T-helper 17 cell (primary cell): ENCODE measurements at places on chromosomes 6 and 20.

DNA sequence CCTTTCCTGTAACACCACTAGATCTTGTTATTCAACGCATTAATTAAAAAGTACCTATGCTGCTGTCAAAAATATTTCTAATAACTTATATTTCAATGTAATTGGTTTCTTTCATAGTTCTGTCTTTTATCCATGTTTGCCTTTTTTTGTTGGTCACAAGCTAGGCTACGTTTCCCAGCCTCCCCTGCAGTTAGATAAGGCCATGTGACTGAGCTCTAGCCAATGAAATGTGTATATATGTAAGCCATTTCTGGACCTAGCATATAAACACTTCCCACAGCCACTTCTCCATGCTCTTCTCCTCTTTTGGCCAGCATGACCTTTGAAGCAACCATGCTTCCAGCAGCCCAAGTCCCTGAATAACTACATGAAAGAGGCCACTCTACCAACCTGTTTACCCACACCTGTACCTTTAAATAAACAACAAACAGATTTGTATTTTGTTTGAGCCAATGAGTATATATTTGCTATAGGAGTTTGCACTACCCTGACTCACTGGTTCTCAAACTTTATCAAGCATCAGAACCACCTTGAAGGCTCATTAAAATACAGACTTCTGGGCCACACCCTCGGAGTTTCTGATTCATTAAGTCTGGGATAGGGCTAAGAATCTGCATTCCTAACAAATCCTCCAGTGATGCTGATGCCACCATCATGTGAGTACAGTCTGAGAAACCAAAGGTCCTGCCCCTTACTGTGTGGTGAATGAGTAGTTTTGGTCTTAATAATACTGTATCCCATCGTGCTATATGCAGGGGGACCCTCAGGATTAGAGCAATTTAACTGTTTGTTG is 45.6 kb upstream of the BEND6 start:
- no peak for DNase-seq

- no peak for DNase-seq
Observed at GRCh38 chr20:32006841-32007786, 3.1 kb upstream of the CCM2L start.

GRCh38 chr20:22768266-22769178 is 184.2 kb upstream of the FOXA2 start:
- no peak for DNase-seq

DNA sequence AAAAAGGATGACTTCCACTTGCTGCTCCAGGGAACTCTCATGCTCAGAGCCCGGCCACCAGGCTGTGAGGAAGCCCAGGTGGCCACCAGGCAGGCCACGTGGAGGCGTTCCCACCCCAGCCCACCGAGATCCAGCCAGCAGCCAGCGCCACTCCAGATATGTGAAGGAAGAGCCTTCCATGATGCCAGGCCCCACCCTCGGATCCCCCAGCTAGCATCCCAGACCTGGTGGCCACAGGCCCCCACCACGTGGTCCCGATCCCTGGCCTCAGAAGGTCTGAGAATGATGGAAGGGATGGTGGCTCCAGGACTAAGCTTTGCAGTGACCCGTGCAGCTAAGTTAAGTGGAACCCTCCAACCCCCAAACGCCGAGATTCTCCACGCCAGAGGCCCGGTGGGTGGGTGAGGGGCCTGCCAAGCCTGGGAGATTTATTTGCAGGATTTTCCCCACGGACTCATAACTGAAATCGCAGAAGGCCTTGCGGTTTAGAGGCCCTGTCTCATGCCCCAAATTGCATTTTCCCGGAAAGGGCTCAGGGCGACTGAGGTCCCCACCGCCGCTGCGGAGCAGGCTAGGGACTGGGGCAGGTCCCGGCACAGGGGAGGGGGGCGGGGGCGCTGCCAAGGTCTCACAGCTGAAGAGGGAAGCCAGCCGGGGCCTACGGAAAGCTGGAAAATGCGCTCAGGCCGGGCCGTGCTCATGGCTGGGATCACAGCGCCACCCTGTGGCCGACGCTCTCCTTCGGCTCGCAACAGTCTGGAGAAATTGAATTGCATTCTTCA is 31.1 kb upstream of the CST7 start:
- DNase-seq = no peak

- DNase-seq = no peak
Observed at GRCh38 chr6:2197177-2197671, 48.2 kb downstream of the GMDS start.

DNA sequence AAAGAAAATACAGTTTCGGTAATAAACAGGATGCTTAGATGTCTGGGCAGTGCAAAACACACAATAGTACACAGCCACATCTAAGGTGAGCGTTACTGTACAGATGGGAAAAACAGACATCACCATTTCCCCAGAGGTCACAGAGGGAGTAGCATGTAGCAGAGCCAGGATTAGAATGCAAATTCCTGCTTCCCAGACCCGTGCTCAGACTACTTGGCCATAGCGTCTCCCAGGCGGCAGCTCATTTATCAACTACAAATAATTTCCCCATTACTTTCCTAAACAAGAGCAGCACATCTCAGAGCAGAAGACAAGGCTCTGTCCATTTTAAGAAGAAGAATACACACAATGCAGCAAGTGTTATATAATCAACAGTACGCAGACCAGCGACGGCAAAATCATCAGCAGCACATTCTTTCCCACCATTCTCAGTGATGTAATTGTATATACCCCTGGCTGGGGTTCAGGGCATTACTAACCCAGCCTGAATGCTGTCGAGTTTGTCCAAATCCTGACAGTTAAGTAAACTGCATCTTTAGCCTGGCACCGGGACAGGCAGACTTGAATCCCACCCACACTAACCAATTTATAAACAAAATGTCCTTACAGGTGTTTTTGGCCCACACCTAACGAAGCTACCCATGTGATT is 61.9 kb downstream of the CNKSR3 start:
- no peak for DNase-seq
